Glutamatergic neuron (in vitro differentiated cells): ENCODE measurements at places on chromosomes 3 and 15.

DNA sequence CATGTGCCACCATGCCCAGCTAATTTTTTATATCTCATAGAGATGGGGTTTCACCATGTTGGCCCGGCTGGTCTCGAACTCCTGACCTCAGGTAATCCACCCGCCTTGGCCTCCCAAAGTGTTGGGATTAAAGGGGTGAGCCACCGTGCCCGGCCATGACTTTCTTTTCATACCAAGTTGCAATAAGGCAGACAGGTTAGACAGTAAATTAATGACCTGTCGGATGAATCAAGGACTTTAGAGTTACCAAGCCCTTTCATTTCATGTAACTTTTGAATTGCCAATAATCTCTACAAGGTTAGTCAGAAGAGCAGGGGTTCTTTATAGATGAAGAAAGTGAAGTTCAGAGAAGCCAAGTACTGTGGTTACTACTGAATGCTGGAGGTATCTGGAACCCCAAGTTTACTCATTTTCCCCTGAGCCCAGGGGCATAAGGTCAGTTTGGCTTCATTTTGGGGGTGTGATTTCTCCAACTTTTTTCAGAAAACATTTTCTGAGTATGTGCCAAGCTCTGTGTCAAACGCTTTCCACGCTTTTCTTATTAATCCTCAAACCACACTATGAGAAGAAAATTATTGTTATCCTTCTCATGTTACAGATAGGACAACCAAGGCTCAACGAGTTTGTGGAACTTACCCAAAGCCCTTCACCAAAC is 11.9 kb downstream of the PRICKLE2 start:
- DNase-seq, result no peak

- no peak for DNase-seq
Observed at GRCh38 chr3:46348823-46349482, 5.0 kb upstream of the CCR2 start.

GRCh38 chr15:78358102-78358870 is 18.1 kb downstream of the CRABP1 start:
- DNase-seq, result no peak

GRCh38 chr15:44311136-44311535 is 22.6 kb downstream of the GOLM2 start:
- no peak for DNase-seq

DNA sequence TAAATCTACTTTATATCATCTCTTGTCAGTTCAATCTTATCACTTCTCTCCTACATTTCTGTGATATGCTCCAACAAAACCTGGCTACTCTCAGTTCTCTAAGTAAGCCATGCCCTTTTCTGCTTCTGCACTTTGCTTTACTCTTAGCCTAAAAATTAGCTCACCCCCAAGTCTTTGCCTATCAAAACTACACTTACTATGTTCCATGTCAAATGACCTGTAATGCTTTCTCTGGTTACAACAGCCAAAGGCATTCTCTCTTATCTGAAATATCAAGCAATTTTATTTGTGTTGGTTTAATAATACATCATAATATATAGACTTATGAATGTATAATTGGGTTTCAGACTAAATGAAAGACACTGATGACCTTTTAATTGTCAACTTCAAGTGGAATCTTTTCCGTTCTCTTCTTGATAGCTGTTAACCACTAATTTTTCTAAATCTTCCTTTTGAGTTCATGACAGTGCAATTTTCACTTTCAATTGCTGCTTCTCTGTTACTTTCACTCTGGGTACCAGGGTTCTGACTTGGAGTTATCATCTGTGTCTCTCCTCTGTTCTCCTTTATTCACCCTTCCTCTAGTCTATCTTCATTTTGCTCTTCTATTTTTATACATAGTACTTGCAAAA is 619.0 kb upstream of the GOLIM4 start:
- DNase-seq, result no peak

DNA sequence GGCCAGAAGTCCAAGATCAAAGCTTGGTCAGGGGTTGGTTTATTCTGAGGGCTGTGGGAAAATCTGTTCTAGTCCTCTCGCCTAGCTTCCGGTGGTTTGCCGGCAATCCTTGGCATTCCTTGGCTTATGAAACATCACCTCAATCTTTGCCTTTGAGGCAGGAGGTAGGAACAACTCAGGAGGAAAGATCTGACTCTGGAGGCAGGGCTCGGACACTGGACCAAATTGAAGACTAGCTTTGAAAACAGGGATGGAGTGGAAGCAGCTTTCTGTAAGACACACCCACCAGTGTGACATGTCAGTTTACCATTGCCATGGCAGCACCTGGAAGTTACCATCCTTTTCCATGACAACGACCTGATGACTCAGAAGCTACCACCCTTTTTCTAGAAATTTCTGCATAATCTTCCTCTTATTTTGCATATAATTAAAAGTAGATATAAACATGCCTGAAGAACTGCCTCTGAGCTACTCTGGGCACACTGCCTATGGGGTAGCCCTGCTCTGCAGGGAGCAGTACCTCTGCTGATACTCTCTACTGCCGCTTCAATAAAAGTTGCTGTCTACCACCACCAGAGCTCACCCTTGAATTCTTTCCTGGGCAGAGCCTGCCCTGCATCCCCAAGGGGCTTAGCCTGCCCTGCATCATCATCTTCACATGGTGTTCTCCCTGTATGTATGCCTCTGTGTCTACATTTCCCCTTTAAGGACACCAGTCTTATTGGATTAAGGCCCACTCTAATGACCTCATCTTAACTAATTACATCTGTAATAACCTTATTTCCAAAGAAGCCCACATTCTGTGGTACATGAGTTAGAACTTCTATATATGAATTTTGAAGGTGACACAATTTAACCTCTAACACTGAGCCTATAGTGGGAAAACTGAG is 38.3 kb upstream of the TM4SF4 start:
- DNase-seq, result no peak

DNA sequence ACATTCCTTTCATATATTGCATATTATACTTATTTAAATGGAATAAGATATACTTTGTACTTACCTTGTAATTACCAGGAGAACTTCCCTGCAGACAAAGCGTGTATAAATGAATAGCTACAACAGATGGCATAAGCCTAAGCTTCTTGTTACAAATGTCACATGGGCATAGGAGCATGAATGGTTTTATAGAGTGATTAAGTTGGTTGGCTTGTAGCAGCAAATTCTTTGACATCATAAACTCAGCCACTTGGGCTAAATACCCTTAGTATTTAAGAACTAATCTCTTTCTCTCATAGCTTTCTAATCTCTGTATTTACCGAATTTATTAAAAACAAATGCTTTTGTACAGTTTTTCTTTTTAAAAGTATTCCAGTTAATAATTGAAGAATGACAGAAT is at the start of gene UBAP1L:
Gene UBAP1L (minus strand): TSS at position 115 of the 400 bp plus-strand sequence. CDS start 8,985 bp downstream, outside the sequence.
- no peak for DNase-seq
